ENCODE measurements at places on chromosomes 7 and 10.
A peak's percentile ranks its signal among the peaks of the same experiment; 100 is the strongest.

- DNase-seq, result no peak
Measured at GRCh38 chr10:78339251-78339650, 305.6 kb downstream of the RPS24 start.

DNA sequence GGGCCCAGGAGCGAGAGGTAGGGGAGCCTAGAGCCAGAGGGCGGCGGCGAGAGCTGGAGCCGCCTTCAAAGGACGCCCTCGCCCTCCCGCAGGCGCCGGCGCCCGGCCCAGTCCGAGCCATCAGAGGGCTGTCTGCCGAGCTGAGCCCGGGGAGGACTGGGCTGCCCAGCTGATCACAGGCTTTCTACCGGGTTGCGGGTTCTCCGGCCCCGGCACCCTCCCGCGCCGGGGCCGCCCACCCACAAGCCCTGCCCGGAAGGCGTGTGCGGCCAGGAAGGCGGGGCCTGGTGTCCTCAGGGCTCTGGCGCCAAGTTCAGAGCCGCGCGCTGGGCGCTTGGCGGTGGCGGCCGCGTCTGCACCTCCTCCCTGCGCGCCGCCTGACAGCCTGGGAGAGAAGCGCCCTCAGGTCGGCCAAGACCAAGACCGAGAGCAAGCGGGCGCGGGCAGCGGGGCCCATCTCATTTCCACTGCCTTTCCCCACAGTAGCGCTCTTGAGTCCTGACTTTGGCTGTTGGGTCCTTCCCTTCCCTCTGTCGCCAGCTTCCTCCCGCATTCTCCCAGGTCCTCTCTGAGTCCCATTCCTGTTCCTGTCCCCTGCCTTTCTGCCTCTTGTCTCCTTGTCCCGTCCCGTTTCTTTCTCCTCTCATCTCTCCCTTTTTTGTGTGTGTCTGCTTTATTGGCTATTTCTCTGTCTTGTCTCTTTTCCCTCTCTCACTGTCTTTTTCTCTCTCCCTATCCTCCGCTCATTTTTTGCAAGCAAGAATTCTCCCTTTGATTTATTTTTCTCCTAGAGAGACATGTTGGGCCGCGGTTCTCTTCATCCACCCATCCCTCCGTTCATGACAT is 60.6 kb upstream of the MSMB start:
- DNase-seq, result peak; percentile 89

GRCh38 chr10:124677293-124677699 is 66.9 kb downstream of the FAM53B start:
- no peak for DNase-seq

DNA sequence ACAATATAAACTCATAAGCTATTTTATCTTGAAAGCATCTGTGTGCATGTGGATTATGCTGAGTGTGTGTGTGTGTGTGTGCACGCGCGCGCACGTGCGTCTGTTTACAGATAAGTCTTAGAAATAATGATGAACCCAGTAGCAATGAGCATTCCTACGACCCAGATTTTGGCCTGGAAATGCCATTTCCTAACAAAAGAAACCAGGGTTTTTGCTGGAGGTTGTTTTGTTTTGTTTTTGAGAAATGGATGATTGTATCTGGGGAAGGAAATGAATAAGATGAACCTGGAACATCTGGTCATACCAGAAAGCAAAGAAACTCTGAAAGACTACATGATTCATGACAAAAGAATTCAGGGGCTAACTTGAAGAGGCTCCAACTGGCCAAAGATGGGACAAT is 22.1 kb upstream of the LMOD2 start:
- no peak for DNase-seq

DNA sequence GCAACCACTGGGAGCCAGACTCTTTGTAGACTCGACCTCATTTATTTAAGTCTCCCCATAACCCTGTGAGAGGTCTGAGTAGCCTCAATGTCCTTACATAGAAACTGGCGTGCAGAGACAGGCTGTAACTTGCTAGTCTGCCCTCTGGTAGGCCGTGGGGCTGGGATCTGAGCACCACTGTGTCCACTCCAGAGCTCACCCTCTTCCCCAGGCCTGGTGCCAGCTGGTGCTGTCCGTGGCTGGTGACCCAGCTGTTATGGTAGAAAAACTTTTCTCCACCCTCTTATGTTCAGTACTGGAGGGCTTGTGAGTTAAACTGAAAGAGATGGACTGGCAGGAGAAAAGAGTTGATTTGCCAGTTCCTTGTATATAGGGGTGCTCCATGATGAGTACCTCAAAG is 41.9 kb downstream of the ADAMTS14 start:
- no peak for DNase-seq

GRCh38 chr7:101518336-101518735 is 110.8 kb downstream of the MYL10 start:
- no peak for DNase-seq

DNA sequence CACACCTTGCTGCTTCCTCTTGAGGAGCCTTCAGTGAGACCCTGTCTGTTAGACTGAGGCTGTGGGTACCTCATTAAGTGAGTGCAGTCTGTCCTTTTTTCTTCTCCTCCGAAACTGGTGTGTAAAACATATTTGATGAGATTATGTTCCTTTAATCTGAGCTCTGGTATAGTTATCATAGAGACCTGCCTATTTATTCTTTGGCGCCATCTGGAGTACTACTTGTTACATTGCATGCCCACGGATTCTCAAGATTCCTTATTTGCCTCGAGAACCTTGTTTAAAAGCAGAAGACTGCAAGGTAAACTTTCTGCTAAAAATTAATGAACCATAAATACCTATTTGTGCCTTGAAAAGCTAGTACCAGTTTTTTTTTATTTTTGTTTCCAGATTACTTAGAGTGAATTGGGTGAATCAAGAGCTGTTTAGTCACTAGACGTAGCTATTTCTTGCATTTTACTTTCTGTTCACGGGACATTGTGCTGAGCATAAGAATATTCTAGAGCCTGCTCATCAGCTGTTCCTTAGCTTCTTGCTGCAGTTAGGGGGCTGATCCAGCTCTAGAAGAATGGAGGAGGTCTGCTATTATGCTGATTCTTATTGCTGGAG is 16.9 kb upstream of the STMP1 start:
- peak; percentile 76 for DNase-seq

DNA sequence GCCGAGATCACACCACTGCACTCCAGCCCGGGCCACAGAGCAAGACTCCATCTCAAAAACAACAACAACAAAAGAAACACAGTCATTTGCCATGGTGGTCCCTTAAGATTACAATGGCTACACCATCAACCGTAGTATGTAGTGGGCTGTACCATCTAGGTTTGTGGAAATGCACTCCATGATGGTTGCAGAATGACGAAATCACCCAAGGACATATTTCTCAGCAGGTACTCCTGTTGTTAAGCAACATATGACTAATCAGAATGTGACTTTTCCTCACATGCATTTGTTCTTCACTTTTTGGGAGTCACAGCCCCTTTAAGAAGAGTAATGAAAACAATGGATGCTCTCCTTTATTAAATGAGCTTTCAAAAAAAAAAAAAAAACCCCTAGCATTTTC is 11.0 kb downstream of the SVIL start:
- DNase-seq, result no peak

DNA sequence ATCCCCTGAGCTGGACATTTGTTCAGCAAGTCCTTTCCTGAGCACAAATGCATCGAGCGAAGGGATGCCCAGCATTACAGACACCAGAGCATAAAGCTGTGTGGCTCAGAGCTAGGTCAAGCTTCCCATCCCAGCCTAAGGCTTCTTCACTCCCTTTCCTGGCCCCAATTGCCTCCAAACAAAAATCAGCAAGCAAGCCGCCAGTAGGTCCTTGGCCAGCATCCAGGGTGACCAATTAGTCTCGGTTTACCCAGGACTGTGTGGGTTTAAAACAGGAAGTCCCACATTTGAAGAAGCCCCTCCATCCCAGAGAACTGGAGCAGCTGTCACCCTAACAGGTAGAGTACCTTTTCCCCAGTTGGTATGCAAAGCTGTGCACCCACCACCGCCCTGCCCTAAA is 51.2 kb downstream of the PRKAG2 start:
- DNase-seq, result no peak

- no peak for DNase-seq
Measured at GRCh38 chr7:132964876-132965275, 117.0 kb downstream of the CHCHD3 start.

DNA sequence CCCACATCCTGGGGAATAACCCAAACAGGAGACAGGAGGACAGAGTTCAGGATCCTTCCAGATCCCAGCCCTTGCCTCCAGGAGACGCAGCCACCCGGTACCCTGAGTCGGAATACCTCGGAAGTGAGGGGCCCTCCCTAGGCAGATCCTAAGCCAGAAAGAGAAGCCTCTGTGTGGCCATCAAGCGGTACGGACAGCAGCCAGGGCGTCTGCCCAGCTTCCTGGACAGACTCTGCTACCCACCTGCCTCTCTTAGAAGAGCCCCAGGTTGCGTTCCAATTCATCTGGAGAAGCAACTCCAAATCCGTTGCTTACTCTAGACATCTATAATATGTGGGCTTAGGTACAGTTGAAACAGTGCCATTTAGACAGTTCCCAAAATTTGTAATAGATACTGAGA is 220.2 kb upstream of the SH2B2 start:
- DNase-seq, result no peak

DNA sequence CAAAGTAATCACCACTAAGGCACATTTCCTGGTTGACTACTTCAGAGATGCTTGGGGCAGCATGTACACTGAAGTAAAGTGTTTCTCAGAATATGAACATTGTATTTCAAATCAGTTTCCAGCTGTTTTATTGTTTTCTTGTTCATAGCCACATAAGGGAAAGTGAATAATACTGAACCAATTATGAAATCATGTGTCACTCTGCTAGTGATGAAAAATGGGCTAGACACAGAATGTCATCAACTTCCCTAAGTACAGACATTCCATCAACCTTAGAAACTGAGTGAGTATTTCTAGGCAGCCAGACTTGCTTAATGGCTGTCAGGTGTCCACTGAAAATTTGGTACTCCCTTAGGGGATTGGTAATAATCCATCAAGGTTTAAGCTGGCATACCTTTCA is 603.5 kb downstream of the ARL4A start:
- no peak for DNase-seq

- DNase-seq, result no peak
Measured at GRCh38 chr10:70652761-70653657, 19.3 kb upstream of the ADAMTS14 start.

- no peak for DNase-seq
Measured at GRCh38 chr7:77975672-77976480, 177.3 kb downstream of the PHTF2 start.

- DNase-seq, result no peak
Measured at GRCh38 chr7:66267249-66267648, 62.1 kb downstream of the TPST1 start.

GRCh38 chr7:150744041-150744656 is 6.9 kb downstream of the GIMAP5 start:
- peak; percentile 66 for DNase-seq

DNA sequence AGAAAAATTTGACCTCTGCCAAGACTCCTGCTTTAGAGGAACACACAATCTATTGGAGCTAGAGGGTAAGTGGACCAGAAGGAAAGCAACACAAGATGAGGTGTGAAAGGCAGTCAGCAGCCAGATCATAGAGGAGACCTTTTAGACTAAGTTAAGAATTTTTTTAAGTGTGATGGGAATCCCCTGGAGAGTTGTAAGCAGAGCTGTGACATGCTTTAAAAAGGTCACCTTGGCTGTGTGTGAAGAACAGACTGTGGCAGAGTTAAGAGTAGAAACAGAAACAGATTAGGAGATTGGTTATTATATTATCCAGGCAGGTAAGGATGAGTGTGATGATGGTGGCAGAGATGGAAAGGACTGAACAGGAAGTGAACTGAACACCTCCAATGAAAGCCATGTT is 23.5 kb downstream of the CPEB3 start:
- no peak for DNase-seq

DNA sequence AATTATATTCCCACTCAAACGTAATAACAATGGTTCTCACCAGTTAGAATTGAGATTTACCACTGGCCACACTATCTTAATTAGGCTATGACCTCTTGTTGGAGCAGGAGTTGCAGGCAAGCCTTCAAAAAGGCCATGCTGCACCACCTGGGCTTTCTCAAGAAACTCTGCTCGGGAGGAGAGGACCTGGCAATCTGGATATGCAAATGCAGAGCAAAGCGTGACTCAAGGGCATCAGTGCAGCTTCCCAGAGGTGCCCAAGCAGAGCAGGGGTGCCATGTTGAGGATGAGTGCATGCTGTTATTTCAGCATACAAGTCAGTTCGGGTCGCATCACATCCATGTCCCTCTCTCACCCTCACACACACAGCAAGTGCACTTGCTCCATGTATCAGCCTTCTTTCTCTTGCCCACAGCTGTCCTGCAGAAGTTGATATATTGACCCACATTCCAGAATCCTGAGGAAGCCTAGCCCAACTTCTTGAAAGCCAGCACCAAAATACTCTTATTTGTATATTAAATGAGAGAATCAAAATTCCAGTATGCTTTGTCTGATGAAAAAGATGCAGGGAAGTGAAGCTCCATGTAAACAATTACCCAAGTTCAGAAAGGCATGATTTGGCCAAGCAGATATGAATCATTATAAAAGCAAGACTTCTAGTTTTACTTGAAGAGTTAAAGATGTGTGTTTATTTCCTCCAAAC is 55.7 kb upstream of the IL6 start:
- no peak for DNase-seq

GRCh38 chr10:125557311-125557710 is 125.7 kb downstream of the TEX36 start:
- DNase-seq, result no peak

DNA sequence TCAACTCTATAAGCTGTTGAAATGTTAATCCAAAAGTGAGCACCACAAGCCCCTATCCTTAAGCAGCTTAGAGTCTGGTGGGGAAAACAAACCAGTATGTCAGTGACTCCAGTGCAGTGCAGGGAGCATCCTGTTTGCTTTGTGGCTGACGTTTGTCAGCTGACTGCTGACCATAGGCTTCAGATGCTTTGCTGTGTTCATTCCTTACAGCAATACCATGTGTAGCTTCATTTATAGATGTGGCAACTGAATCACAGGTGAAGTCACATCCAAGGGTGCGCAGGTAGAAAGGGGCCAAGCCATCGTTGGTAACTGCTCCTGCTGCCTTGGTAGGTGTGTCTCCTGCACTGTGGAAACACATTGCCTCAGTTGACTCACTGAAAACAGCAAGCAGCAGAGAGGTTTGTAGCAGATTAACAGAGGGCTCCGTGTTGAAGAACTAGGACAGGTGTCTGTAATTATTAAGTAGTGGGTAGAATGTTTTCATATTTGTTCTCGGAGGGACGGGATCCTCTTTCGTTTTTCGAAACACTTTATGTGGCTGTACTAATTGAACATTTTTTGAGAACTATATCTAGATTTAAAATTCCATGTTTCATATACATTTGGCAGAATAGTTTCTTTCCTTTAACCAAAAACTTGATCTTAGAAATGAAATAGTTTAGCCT is 2.0 kb downstream of the INSIG1 start:
- peak; percentile 79 for DNase-seq

- peak; percentile 91 for DNase-seq
Measured at GRCh38 chr7:100896732-100897608, 1.3 kb upstream of the ACHE start.

- no peak for DNase-seq
Measured at GRCh38 chr7:82559193-82559805, 115.7 kb upstream of the CACNA2D1 start.

DNA sequence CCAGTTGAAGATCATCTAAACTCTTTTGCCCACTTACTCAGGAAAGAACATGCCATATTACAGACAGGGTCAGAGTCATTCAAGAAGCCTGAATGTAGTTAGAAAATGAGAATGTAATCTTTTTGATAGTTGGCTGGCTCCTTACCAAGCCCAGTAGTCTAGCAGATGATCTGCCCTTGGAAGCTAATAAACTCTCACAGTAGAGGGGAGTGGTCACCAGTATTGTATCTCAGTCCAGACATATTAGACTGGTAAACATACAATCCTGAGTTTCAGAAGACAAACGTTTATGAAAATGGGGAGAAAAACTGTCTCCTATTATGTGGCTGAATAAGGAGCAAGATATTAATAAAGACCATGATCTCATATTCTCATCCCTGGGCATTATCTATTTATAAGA is 65.3 kb downstream of the SEPTIN7 start:
- DNase-seq, result no peak

- no peak for DNase-seq
Measured at GRCh38 chr7:44396931-44397545, 71.6 kb upstream of the CAMK2B start.

Data from activated CD4-positive, alpha-beta T cell treated with anti-CD3 and anti-CD28 coated beads, Interleukin-2, amount 10 ng/mL, durations not matched to agents 24 days and 14 days (primary cell).